Stimulated activated CD8-positive, alpha-beta memory T cell treated with anti-CD3 and anti-CD28 coated beads, Interleukin-15, amount 100 ng/mL, for 24 hours (primary cell): ENCODE measurements at places on chromosomes 1 and 21.

DNA sequence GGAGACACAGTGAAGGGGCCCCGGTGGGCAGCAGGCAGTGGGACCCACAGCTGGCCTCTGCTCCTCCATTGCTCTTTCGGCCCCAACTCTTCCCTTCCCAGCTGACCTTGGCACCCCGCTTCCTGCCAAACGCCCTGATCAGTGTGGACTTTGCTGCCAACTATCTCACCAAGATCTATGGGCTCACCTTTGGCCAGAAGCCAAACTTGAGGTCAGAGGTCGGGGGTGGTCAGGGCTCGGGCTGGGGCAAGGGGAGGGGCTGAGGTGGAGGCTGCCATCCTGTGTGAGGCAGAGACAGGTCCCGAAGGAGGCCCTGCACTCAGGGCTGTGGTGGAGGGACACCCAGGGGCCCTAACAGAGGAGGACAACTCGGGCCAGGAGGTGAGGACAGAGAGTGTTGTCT, 13.7 kb downstream of the PODN start:
- no peak for DNase-seq

- no peak for DNase-seq
Observed at GRCh38 chr1:4033129-4033676, 133.1 kb upstream of the C1orf174 start.

DNA sequence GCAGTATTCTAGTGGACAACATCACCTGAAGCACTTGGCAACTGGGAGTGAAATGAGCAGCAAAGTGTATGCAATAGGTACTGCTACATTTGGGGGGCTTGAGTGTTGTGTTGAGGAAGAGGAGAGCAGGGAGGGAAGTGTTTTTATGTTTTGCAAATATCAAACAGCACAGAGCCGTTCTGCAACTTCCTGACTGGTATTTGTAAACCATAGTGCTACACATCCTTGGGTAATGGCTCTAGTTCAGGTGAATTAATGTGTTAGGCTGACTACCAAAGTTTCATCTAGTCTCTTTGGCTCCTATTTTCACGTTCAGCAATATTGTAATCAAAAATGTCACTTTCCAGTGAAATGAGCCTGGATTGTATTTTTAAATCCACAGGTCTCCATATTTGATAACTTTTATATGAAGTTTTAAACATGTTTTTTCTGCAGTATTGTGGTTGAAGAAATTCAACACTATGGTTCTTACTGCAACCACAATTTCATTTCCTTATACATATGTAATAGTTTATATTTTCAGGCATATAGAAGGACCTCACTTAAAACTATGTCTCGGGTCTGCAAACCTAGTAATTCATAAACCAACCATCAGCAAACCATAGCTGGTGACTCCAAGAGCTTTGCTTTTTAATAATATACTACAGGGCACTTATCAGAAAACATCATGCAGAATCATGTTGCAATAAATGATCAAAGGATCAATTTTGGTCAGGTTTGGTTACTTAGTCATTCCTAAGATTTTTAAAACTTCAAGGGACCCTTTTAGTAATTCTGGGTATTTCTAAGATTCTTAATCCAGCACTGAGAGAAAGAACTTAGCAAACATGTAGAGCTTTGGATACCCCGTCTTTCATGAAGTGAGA, 18.8 kb downstream of the ZBTB37 start:
- no peak for DNase-seq

DNA sequence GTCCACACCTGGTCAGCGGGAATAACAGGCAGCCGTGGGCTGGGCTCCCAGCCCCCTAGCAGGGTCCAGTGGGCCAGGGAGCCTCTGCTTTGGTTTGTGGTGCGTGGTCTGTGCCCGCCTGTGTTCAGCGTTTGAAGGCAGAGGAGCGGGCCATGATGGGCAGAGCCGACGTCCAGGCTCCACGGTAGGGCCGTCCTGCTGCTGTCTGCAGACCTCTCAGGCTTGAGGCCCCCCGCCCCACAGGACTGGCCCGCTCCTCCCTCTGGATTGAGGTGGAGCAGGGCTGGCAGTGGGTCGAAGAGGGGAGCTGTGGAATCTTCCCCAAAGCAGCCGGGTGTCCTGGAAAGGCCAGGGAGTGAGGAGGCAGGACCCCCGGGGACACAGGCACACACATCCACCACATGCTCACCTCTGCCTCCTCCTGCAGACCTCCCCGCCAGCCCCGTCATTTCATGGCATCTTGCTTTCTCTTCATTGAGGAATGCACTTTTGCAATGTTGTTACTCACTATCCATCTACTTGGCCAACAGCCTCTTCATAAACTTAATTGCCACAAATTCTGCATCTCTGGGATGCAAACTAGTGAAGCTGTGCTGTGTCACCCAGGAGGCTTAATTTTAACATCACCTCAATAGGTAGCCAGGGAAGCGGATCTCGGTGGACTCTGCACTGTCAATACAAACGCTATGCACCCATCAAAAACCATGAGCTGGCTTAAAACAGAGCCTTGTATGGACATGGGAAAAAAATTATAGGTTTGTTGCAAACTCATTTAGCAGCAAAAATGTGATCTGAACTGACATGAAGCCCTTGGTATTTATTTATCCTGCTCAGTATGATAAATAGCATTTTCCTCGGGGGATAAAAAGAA, 85.9 kb downstream of the PDE9A start:
- DNase-seq = no peak

- no peak for DNase-seq
Observed at GRCh38 chr1:16451841-16452528, 11.5 kb downstream of the NECAP2 start.

DNA sequence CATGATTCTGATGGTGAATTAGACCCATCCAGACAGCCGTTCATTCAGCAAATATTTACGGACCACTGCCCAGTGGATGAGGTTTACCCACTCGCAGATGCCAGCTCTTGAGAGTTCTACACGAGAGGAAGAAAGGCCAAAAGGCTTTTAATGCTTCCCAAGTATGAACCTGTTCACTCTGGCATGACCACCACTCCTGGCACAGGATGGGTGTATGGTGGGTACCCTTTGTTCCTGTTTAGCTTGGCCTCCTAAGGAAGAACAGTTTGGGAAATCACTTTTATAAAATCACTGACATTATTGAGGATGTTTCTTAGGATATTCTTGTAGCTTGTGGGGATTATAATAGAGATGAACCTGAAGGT, 67.2 kb downstream of the HMGB4 start:
- DNase-seq = no peak

- DNase-seq = peak; percentile 83
Observed at GRCh38 chr21:45439161-45439872, 34.4 kb downstream of the COL18A1 start.

- no peak for DNase-seq
Observed at GRCh38 chr1:117886101-117886795, 43.2 kb downstream of the GDAP2 start.

GRCh38 chr1:32496127-32496526, 31.3 kb downstream of the ZBTB8B start:
- DNase-seq = no peak

DNA sequence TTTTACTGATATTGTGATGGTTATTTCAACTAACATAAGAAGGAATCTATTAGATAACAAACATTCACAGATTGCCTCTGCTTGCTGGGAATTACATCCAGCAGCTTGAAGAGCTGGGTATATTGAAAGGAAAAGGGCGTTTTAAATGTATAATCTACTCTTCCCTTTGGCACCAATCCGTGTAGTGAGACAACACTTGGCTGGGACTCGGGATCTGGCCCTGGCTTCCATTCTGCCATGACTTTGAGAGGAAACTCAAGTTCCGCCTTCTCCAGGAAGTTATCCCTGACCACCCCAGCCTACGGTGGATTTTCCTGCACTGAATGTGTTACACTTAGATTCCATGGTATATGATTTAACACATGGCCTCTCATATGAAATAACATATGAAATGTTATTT, 86.9 kb upstream of the UBE2U start:
- DNase-seq = no peak

DNA sequence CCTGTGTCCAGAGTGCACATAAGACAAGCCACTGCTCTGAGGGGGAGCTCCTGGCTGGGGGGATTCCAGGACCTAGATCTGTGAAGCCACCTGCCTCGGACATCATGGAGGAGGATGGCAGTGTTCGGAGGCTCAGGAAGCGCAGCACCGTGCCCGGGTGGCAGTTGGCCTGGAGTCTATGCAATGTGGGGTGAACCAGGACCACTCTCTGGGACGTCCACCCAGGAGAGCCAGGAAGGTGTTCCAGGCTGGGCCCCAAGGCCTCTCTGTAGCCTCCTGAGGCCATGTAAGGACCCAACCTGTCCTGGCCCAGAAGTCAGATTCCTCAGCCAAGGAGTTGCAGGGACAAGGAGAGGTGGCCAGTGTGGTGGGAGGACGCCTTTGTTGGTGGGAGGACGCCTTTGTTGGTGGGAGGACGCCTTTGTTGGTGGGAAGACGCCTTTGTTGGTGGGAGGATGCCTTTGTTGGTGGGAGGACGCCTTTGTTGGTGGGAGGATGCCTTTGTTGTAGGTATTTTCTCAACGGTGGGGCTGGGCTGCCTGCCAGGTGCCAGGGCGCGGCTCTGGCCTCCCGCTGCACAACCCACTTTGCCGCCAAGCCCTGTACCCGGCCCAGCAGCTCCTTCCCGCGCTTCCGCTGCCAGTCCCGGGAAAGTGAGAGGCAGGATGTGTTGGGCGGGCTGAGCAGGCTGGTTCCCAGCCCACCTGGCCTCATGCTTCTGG, 30.6 kb upstream of the BMP8B start:
- DNase-seq = no peak

GRCh38 chr1:157968946-157969345, 24.5 kb upstream of the KIRREL1 start:
- no peak for DNase-seq

GRCh38 chr1:36126005-36126716, 1.1 kb upstream of the COL8A2 start:
- no peak for DNase-seq

GRCh38 chr1:91879733-91880132, 6.2 kb downstream of the TGFBR3 start:
- no peak for DNase-seq

DNA sequence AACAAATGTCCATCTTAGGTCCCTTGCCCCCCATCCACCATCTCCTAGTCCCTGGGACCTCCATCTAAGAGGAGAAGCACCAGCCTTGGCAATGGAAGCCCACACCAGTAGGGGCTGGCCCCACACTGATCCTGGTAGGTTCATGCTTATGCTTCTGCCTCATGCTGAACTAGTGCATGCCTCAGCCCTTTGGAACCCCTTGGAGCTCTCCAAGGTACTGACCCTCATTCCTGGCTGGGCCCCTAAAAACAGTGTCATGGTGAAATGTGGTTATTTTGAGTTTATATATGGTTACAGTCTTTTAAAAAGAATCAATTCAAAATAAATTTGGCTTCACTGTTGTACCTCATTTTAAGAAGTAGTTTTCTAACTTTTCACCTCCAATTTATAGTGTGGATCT, 108.3 kb downstream of the HIVEP3 start:
- no peak for DNase-seq

DNA sequence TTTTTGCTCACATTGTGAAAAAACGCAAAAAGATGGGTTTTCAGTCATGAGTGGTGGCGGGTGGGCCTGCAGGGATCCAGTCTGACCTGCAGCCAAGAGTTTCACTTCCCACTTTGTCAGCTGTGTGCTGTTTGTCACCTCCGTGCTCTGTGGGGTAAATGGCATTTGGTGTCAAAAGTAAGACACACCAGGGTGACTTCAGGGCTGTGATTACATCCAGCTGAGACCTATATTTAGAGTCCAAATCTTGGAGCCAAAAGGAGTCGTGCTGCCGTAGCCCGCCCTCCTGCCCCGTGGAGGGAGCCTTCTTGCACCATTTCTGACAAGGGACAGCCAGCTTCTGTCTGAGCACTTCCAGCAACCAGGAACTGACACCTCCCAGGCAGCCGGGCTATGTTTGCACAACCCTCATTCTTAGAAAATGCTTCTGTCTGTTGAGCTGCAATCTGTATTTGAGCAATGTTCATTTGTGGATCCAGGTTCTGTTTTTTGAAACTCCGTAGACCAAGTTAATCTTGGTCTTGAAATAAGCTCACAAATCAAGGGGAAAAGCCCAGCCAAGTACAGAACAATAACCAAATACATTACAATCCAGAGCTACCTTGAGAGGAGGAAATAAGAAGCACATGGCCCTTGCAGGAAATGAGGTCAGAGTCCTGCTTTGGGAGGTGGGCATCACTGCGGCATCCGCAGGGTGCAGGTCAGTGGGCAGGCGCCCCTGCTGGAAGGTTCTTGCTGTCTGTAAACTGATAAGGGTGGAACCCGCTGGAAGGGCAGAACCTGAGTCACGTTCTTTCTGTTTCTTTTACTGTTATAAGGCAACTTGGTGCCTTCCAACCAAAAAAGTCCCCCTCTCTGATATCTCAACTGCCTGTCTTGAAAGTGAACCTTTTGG, 14.4 kb downstream of the ABCG1 start:
- no peak for DNase-seq

DNA sequence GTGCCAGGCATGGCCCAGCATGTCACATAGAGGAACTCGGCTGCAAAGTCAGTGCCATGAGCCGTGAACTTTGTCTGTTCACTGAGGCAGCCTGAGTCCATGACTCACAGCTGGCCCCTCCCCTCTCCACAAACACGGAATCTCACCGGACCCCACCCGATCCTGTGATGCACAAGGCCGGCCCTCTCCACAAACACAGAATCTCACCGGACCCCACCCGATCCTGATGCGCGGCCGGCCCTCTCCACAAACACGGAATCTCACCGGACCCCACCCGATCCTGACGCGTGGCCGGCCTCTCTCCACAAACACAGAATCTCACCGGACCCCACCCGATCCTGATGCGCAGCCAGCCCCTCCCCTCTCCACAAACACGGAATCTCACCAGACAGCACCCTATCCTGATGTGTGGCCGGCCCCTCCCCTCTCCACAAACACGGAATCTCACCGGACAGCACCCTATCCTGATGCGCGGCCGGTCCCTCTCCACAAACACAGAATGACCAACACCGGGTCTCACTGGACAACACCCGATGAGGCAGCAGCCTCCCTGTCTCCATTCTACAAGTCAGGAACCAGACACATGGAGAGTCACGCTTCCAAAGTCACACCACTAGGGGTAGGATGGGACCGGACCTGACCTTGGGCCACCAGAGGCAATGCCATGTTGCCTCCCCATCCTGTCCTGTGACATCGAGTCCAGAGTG, 39.6 kb upstream of the GPR153 start:
- DNase-seq = no peak

- no peak for DNase-seq
Observed at GRCh38 chr21:26471099-26471471, 102.0 kb downstream of the CYYR1 start.

- DNase-seq = no peak
Observed at GRCh38 chr1:208524376-208524775, 280.2 kb upstream of the PLXNA2 start.

DNA sequence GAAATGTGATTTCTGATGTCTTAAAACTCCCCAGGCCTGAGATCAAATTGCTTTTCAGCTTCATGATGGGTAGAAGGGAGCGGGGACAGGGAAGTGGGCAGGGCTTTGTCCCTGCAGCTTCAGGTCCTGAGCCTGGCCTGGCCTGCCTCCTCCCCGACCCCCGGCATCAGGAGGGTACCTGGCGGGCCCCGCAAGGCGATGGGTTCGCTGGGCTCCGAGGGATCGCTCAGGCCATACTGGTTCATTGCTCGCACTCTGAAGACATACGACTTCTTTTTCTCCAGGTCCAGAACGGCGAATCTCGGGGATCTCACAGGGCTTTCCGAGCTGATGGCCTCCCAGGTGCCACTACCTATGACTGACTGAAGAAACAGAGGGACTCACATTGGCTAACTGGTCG, 25.5 kb downstream of the MYOM3 start:
- no peak for DNase-seq
